ENCODE measurements at places on chromosomes 1 and 21.

- no peak for DNase-seq
Observed at GRCh38 chr1:180793451-180793850, 119.2 kb upstream of the KIAA1614 start.

GRCh38 chr21:21818898-21819297, 820.7 kb downstream of the NCAM2 start:
- DNase-seq, result no peak

DNA sequence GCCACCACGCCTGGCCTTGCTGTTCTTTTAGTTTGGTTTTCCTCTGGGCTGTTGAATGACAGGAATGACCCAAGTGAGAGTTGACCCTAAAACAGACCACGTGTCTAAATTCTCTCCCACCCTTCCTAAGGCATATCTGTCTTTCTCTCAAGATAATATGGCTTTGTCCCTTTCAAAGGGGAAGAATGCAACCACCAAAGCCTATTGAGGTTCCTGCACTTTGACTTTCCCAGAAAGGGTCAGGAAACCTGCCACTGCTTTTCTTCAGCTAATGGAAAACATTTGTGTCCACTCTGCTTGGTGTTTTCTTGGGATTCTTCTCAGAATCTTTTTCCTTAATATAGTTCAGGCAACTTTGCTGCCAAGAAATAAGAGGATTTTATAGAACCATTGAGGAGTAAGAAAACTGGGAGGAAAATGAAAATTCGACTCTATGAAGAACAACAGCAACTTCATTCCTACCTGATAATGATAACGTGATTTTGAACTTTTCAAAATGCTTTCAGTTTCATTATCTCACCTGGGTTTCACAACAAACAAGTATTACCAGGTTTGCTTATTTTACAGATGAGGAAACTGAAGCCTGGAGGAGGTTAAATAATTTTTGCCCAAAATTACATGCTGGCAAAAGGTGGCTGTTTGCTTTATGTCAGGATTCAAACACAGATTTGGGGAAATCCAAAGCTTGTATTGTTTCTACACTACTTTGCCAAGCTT, 6.9 kb downstream of the PLPP3 start:
- DNase-seq, result no peak

DNA sequence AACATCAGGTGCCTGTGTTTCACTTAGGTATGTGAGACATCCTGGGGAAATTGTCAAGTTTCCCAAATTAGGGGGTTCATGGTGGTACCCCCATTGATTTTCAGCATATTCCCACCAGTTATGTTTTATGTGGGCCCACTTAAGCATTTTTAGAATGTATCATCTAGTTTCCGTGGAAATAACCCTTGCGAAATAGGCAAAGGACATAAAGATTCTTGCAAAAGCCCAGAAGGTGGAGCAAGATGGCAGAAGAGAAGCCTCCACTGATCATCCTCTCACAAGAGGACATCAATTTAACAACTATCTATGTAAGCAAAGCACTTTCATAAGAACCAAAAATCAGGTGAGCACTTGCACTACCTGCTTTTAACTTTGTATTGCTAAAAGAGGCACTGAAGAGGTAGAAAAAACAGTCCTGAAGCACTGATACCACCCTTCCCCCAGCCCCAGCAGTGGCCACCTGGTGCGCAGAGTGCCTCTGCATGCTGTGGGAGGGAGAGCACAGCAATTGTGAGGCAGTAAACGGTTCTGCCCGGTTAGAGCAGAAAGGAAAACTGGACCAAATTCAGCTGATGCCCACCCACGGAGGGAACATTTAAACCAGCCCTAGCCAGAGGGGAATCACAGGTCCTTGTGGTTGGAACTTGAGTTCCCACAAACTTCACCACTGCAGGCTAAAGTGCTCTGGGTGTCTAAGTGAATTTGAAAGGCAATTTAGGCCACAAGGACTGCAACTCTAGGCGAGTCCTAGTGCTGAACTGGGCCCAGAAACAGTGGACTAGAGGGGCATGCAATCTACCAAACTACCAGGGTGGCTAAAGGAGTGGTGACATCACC, 23.2 kb downstream of the MCOLN2 start:
- DNase-seq, result no peak

GRCh38 chr1:167676205-167676915, 45.4 kb upstream of the MPZL1 start:
- DNase-seq, result peak; percentile 59

GRCh38 chr1:234515411-234515810, 36.4 kb upstream of the TARBP1 start:
- DNase-seq, result no peak

DNA sequence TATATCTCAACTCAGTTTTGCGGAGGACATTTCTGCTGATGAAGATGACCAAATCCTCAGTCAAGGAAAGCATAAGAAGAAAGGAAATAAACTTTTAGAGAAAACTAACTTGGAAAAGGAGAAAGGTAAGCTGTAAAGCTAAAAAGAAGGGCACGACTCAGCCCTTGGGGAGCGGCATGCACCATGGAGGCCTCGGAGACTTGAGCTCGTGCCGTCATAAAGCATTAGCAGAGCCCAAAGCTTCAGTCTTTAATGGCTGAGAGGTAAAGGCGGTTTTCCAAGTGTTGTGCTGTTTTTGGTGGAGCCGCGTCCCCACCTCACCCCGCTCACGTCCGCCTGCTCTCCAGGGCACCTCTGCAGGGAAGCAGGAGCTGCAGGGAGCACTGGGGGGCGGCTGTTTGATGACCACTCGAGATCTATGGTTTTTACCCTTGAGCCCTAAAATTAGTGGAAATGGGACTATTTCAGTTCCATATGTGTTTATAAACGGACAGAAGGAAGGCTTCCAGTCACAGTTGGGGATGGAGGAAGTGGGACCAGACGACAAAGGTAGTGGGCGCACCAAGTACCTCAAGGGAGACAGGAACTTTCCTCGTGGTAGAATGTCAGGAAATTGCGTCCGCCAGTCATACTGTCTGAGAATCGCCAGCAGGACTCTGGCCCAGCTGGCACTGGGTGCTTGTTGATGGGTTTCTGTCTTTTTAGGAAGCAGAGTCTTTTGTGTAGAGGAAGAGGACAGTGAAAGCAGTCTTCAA, 27.6 kb downstream of the RRP1B start:
- DNase-seq, result no peak

GRCh38 chr1:27563591-27564471, 40.1 kb downstream of the AHDC1 start:
- no peak for DNase-seq

DNA sequence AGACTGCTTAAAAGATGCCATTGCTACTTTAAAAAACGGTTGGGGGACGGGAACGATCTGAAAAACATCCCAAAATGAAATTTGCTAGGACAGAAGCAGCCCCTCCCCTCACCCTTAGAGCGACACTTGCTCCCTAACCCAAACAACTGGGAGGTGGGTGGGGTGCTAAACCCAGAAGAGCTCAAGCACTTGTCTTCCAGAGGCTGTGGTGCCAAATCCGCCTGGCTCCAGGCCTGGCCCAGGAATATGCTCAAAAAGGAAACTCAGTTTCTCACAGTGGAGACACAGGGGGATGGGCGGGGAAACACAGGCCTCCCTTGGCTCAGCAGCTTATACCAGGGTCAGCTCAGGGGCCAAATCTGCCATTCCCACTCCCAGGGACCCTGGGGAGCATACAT, 644 bp upstream of the PBXIP1 start:
- no peak for DNase-seq

DNA sequence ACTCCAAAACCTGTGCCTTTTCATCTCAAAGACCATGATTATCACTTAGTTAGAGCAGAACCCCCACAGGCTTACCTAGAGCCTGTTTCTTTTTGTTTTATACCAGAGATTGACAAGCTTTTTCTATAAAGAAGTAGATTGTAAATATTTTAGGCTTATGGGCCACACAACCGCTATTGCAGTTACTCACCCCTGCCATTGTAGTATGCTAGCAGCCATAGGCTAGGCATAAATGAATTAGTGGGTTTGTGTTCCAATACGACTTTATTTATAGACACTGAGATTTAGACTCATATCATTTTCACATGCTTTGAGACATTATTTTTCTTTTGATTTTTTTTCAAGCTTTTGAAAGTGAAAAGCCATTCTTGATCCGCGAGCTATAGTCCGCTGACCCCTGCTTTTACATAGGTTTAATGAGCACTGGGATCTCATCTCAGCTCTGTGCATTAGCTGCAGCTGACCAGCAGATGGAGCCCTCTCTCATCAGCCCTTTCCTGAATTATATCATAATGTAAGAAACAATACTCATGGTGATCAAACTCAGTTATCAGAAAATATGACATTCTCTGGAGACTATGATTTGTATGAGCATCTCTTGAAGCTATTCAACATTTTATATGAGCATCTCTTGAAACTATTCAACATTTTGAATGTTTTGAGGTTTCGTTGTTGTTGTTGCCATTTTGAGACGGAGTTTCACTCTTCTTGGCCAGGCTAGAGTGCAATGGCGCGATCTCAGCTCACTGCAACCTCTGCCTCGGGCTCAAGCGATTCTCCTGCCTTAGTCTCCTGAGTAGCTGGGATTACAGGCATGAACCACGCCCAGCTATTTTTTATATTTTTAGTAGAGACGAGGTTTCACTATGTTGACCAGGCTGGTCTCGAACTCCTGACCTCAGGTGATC, 111.9 kb upstream of the L1TD1 start:
- DNase-seq, result peak; percentile 38

DNA sequence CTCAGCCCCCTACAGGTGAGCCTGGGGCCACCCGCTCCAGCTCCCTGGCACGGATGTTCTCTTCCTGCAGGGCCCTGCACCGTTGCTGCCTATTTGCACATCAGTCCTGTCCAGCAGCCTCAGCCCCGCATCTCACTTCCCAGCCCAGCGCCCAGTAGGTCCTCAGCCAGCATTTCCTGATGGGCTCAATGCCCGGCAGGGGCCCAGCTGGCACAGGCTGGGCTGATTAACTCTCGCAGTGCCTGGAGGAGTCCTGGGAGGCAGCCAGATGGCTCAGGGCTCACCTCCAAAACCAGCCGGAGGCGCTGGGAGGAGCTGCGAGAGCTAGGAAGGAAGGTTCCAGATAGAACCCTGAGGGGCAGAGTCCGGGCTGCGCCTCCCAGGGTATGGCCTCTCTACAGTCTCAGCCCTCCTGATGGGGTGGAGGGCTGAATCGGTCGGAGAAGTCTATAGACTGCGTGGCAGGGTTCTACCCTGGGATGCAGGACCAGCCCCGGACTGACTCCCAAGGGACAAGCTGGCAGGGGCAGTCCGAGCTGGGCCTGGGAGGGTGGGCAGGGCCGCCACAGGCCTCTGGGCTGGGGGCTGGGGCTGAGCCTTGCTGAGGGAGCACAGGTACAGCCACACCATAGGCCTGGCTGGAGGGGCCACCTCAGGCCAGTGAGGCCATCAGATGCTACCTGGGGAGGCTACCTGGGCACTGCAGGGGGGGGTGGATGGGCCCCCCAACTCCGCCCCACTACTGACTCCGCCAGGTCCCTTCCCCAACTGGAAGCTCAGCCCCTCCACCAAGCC, 19.2 kb upstream of the CLSTN1 start:
- no peak for DNase-seq

GRCh38 chr1:44265656-44266358, 52.5 kb downstream of the DMAP1 start:
- no peak for DNase-seq

DNA sequence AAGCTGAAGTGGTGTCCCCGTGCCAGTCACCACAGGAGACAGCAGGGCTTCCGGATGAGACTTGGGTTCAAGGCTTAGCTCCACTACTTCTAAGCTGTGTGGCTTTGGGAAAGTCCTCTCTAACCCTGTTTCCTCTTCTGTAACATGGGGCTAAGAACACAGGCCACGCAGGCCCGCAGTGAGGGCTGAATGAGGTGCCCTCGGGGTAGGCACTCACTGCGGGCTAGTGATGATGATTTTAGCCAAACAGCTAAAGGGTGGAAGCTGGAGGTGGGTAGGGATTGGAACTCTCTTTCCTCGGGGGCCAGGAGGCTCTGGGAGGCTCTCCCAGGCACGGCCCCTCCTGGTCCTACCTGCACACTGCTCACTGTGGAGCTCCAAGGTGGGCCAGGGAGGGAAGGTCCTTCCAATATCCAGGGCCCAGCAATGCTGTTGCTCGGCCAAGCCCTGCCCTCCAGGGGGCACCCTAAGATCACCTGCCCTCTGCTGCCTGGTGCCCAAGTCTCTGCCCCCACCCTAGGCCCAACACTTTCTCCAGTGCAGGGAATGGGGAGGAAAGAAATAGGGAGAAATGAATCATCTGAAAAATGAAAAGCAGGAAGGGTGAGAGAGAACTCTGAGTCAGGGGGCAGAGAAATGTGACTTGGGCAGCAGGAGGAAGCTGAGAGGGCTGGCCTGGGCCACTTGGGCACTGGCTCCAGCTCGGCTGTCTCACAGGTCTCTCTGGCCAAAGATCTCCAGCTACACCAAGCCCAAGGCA, 19.2 kb upstream of the EVA1B start:
- peak; percentile 57 for DNase-seq

DNA sequence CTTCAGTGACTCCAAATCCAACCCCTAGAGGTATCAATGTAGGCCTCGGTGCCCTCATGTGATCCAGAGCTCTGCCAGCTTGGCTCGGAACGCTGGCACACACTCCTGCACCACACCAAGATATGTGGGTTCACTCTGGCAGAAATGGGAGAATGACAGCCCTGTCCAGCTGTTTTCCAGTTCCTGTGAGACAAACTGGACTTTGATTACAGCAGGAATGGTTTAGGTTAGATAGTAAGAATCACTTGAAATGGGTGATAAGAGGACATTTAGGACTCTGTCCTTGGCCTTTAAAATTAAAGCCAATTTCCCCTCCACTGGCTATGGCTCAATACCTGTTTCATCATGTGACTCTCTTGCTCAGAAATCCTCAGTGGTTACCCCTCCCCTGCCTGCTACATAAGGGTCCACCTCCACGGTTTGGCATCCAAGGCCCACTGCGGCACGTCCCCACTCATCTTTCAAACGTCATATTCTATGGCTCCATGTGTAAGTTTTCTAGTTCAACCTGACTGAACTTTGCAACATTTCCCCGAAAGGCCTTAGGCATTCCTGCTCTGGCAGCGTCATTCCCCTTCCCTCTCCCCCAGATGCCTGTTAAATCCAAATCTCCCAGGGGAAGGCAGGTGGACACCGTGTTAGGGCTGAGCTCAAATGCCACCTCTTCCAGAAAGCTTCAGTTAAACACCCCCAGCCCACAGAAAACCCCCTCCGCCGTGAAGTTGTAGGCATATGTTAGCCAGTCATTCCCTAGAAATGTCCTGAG, 44.7 kb downstream of the PLEKHA6 start:
- DNase-seq, result no peak

DNA sequence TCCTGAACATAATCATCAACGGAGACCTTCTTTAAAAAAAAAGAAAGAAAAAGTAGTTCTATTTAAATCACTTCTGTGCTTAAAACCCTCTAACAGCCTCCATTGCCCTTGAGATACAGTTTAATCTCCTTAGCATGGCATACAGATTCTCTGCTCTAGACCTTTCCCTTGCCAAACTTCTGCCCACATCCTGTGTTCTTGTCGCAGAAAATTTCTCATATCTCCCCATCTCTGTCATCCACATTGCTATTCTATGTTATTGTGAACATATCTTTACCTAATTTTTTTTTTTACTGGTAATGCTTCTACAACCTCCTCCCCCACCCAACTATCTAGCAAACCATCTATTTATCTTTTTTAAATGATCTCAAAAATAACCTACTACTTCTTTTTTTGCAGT, 135.7 kb upstream of the PROX1 start:
- DNase-seq, result no peak
